ENCODE measurements at places on chromosomes 7 and 10. TPM values are rescaled to one million over a fixed set of nuclear protein-coding genes. Genes with fewer than 3 reads are reported as not detected.

The SORCS1 gene
- total RNA-seq: not detected

The ELMO1 gene
- total RNA-seq: 4.0 TPM

The SPAG6 gene
- not detected for total RNA-seq

The CTNNA3 gene
- not detected for total RNA-seq
